ENCODE measurements at places on chromosomes 13 and 19. TPM values are rescaled to one million over a fixed set of nuclear protein-coding genes. Genes with fewer than 3 reads are reported as not detected.

GRCh38 chr19:38395381-38396114, 7.1 kb downstream of the SPRED3 start:
- H3K27me3 ChIP-seq, result peaks cover 60% of the 10 kb centered on the region
- H3K27ac ChIP-seq, result no peak overlapping the region
- H3K36me3 ChIP-seq, result peaks cover 3% of the 10 kb centered on the region
- peaks cover 11% of the 10 kb centered on the region for H3K4me1 ChIP-seq

Gene CYP2F1
- not detected for total RNA-seq

DNA sequence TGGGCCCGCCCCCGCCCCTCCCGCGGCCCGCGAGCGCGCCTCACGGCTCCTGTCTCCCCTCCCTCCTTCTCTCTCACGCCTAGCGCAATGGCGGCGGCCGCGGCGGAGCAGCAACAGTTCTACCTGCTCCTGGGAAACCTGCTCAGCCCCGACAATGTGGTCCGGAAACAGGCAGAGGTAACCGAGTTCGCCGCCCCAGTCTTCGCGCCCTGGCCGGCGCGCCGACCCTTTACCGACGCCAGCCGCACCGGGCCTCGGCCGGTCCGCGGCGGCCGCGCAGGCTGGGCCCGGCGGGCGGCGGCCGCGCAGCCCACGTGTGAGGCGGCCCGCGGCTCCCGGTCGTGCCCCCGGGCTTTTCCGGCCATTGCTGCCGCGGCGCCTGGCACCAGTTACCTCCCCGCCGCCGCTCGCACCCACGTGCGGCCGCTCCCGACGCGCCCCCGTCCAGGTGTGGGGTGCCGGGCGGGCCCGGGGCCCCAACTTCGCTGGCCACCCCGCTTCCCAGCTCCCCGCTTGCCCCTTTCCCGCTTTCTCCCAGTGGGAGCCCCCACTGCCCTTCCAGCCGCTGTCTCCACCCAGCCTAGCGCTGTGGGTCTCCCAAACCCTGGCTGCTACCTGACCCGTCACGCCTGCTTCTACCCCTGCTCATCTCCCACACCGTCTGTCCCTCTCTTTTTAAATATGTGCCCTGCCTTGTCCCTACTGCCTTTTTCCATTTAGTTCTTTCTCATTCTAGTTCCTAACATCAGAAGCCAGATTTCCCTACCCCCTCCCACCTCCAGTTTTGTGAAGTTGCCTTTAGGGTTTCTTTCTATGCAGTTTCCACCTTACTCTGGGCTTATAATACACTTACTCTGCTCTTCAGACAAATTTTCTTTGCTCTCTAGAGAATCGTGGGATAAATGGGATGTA, 23.4 kb downstream of the IPO5 start:
- peak overlapping the region; percentile 85 for H3K4me3 ChIP-seq
- no peaks in the 10 kb centered on the region for H3K27me3 ChIP-seq
- H3K36me3 ChIP-seq, result no peaks in the 10 kb centered on the region

Gene C19orf44
- 5.9 TPM for total RNA-seq

Gene NMRK2
- 57.3 TPM for total RNA-seq

Gene SIGLEC9
- total RNA-seq, result not detected

Gene CCNA1
- total RNA-seq, result 7.4 TPM

DNA sequence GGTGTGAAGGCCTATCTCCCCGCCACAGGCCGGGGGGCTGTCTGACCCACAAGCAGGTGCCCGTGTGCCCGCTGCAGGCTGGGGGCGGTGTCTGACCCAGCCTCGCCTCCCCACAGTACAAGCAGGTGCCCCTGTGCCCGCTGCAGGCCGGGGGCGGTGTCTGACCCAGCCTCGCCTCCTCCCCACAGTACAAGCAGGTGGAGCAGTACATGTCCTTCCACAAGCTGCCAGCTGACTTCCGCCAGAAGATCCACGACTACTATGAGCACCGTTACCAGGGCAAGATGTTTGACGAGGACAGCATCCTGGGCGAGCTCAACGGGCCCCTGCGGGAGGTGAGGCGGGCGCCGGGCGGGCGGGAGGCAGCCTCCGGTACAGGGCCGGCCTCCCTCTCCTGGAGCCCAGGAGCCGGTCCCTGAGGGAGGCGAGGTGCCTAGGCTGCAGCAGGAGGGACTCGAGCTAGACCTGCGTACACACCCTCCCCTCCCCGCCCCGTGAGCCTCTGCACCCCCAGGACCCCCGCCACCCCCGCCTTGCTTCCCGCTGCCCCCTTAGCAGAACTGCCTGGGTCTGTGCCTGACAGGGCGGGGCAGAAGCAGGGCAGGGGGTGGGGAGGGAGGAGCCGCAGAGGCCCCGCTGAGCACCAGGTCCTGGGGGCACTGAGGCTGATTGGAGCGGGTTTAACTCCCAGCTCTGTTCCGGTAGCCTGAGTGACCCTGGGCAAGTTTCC, 20.6 kb downstream of the HCN2 start:
- DNase-seq, result no peak
- no peak overlapping the region for H3K27ac ChIP-seq
- no peaks in the 10 kb centered on the region for H3K27me3 ChIP-seq
- no peaks in the 10 kb centered on the region for H3K4me1 ChIP-seq
- H3K4me3 ChIP-seq, result no peak overlapping the region
- no peaks in the 10 kb centered on the region for H3K36me3 ChIP-seq

DNA sequence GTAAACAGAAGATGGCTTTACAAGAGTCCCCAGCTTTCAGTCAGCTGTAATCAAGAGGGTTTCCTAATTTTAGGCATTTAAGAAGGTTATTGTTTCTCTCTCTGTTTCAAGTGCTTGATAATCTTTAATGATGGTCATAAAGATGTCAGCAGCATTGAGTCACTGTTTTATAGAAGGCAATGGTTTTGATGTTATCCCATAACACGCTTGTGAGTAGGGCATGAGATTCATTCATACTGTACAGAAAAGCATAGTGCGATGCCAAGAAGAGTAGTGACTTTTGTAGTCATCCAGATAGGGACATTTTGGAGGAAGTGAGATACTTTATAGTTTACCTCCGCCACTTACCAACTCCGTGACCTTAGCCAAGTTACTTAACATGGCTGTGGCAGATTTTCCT, 364.2 kb upstream of the SLC10A2 start:
- no peak overlapping the region for H3K4me3 ChIP-seq
- H3K36me3 ChIP-seq, result no peaks in the 10 kb centered on the region
- no peak overlapping the region for H3K27ac ChIP-seq
- H3K27me3 ChIP-seq, result no peaks in the 10 kb centered on the region

DNA sequence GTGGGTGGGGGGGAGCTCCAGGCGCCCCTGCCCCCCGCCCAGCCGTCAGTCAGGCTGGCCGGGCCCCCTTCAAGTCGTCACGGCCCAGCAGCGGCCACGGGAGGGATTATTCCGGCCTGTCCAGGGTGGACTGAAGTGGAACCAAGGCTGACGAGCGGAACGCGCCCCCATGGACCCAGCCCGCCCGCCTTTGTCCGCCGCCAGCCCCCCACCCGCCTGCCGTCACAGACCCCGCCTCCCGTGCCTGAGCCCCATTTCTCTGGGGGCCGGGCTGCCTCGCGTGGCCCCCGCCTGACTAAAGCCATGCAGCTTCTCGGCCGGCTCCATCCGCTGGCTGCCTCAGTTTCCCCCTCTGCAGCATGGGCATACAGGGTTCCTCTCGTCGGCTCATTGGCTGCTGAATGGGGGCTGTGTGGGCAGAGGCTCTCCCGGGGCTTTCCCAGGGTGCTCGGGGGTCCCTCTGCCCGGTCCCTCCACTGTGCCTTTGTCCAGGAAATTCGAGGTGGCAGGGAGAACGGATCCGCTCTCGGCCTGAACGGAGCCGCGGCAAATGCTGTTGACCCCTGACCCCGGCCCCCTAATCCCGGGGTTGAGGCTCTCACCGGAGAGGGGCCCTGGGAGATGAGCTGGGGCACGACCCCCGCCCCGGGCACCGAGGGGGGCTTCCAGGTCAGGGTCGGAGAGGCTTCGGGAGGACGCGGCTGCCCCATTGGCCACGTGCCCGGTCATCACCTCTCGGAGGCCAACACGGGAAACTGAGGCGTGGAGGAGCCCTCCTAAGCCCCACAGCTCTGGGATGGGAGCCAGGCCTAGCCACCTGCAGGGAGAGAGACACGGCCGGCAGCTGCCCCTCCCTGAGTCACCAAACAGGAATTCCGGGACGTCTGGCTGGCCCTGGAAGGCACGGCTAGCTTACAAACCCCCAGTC, 27.4 kb downstream of the EFNA2 start:
- no peak overlapping the region for H3K4me3 ChIP-seq
- peaks cover 9% of the 10 kb centered on the region for H3K27me3 ChIP-seq
- H3K27ac ChIP-seq, result no peak overlapping the region
- DNase-seq, result no peak

DNA sequence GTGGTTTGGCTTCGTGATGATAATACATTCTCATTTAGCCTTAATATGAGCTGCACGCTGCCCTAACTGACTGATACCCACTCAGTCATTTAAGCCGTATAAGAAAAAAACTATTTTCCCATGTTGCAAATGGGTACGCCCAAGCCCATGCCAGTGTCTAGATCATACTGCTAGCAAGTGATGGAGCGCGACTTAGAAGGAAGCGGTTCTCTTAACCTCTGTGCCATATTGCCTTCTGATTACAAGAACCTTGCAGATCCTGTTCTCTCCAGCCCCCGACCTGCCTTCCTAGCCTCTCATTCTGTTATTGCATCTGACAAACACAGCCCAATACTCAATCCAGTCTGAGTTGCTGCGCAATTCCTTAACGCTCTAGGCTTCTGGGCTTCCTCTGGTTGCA, 603 bp downstream of the GPALPP1 start:
- H3K4me3 ChIP-seq, result peak overlapping the region; percentile 84
- peak overlapping the region; percentile 91 for H3K27ac ChIP-seq
- DNase-seq, result peak; percentile 22

GRCh38 chr13:108120302-108120701, 95.0 kb downstream of the LIG4 start:
- no peak overlapping the region for H3K4me3 ChIP-seq
- H3K36me3 ChIP-seq, result no peaks in the 10 kb centered on the region
- H3K4me1 ChIP-seq, result peaks cover 5% of the 10 kb centered on the region
- no peaks in the 10 kb centered on the region for H3K27me3 ChIP-seq

GRCh38 chr19:13974073-13974472, 21.8 kb downstream of the DCAF15 start:
- peak; percentile 98 for DNase-seq
- peaks cover 12% of the 10 kb centered on the region for H3K4me1 ChIP-seq
- H3K27ac ChIP-seq, result peak overlapping the region; percentile 26
- no peaks in the 10 kb centered on the region for H3K27me3 ChIP-seq

DNA sequence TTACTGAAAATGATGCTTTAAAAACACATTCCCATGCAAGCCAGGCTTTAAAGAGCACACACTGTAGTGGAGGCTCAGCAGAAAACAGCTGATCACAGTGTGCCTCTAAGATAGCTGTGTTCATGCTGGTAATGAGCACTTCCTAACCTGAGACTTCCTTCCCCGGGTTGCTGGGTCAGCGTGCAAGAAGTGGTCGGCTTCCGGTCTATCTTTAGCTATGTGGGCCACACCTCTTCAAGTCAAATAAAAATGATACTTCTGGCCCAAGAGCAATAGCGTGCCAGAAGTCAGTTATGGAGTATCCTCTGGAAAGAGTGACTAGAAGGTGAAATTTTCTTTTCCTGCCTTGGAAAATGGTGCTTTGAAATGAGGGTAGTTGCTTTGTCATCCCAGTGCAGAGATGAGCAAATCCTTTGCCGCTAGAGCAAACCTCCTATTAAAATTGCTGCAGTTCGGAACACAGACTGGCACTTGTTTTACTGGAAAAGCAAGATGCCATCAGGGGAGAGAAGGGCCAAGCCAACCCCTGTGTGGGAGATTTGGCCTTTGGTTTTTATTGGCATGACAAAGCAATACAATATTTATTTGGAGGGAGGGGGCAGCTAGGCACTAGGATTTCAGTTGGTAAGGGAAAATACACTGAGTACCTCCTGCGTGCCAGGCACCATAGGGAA, 64.2 kb downstream of the ARHGAP35 start:
- no peak for DNase-seq
- H3K27ac ChIP-seq, result peak overlapping the region; percentile 89
- H3K27me3 ChIP-seq, result no peaks in the 10 kb centered on the region

- no peak overlapping the region for H3K27ac ChIP-seq
- H3K27me3 ChIP-seq, result no peaks in the 10 kb centered on the region
- no peaks in the 10 kb centered on the region for H3K36me3 ChIP-seq
- no peak overlapping the region for H3K4me3 ChIP-seq
These were observed 3.7 kb downstream of the RAB11B start for GRCh38 chr19:8393871-8394250.

GRCh38 chr19:15123900-15124299, 16.7 kb downstream of the SYDE1 start:
- H3K27me3 ChIP-seq, result no peaks in the 10 kb centered on the region
- H3K4me3 ChIP-seq, result peak overlapping the region; percentile 85
- 0 out of 2 replicates have a peak, but pooled peaks cover 3% of the 10 kb centered on the region for H3K4me1 ChIP-seq
- H3K36me3 ChIP-seq, result peaks cover 8% of the 10 kb centered on the region

- no peak overlapping the region for H3K27ac ChIP-seq
- H3K36me3 ChIP-seq, result no peaks in the 10 kb centered on the region
- H3K27me3 ChIP-seq, result peaks cover 95% of the 10 kb centered on the region
- DNase-seq, result peak; percentile 80
These were observed 4.9 kb downstream of the MBNL2 start for GRCh38 chr13:97226788-97227627.

Gene NLRP7
- total RNA-seq, result 1.8 TPM

Gene PTGIR
- not detected for total RNA-seq

- no peak overlapping the region for H3K27ac ChIP-seq
- DNase-seq, result no peak
- H3K4me1 ChIP-seq, result peaks cover 37% of the 10 kb centered on the region
These were observed 65.5 kb downstream of the STK24 start for GRCh38 chr13:98511435-98511834.

Gene HIPK4
- not detected for total RNA-seq

Gene DZIP1
- 24.2 TPM for total RNA-seq

GRCh38 chr19:41774515-41774980, 19.2 kb downstream of the CEACAM6 start:
- peaks cover 7% of the 10 kb centered on the region for H3K4me1 ChIP-seq
- no peak overlapping the region for H3K27ac ChIP-seq
- no peak for DNase-seq
- no peak overlapping the region for H3K4me3 ChIP-seq

DNA sequence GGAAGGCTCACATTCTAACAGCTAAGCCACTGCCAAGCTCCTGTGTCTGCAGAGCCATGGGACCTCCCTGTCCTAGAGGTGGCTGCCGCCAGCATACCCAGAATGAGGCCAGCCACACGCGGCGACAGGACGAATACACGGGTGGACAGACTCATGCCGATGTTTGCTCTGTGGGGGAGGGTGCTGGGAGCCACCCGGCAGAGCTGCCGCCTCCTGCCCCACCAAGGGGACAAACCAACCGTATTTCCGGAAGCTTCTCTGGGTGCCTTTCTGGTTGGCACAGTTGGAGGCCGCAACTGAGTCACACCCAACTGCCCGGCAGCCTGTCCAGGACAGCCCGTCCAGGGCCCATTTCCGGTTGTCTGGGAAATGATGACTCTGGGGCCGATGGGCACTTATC, 20.3 kb downstream of the C13orf46 start:
- no peaks in the 10 kb centered on the region for H3K27me3 ChIP-seq
- DNase-seq, result no peak
- H3K4me1 ChIP-seq, result no peaks in the 10 kb centered on the region
- no peak overlapping the region for H3K27ac ChIP-seq
- H3K36me3 ChIP-seq, result no peaks in the 10 kb centered on the region
- H3K4me3 ChIP-seq, result no peak overlapping the region

DNA sequence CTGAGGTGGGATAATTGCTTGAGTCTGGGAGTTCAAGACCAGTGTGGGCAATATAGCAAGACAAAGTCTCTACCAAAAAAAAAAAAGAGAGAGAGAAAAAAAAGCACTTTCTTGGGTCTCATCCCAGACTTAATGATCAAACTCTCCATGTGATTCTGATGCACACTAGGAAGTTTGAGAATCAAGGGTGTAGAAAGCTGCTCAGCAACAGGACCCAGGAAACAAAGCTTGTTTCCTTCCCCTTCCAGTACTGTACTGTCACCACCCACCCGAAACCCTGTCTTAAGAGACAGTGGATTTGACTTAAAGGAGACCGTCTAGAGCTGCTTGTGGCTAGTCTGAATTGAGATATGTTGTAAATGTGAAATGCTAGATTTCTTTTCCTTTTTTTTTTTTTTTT, 5.8 kb downstream of the MISP3 start:
- no peak for DNase-seq
- no peaks in the 10 kb centered on the region for H3K36me3 ChIP-seq
- H3K4me1 ChIP-seq, result peaks cover 10% of the 10 kb centered on the region
- H3K4me3 ChIP-seq, result no peak overlapping the region
